ENCODE measurements at places on chromosomes 7 and 10. TPM values are rescaled to one million over a fixed set of nuclear protein-coding genes. Genes with fewer than 3 reads are reported as not detected.

DNA sequence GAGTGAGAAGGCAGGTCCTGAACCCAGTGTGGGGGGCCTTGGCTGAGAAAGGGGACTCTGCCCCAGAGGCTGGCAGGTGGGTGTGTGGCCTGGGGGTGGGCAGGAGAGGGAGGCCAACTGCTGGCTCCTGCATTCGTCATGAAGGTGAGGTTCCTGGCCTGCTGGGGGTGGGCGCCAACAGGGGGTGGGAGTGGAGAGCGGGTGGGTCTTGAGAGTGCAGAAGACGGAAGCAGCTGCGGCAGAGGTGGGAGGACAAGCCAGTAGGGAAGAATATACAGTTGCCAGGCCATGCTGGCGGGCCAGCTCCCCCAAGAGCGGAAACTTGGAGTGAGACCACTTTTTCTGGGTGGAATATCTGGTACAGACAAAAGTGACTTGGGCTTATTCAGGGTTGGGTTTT is 23.4 kb downstream of the GHRHR start:
- no peaks in the 10 kb centered on the region for H3K4me1 ChIP-seq
- H3K36me3 ChIP-seq: no peaks in the 10 kb centered on the region
- DNase-seq: no peak
- H3K27ac ChIP-seq: no peak overlapping the region

DNA sequence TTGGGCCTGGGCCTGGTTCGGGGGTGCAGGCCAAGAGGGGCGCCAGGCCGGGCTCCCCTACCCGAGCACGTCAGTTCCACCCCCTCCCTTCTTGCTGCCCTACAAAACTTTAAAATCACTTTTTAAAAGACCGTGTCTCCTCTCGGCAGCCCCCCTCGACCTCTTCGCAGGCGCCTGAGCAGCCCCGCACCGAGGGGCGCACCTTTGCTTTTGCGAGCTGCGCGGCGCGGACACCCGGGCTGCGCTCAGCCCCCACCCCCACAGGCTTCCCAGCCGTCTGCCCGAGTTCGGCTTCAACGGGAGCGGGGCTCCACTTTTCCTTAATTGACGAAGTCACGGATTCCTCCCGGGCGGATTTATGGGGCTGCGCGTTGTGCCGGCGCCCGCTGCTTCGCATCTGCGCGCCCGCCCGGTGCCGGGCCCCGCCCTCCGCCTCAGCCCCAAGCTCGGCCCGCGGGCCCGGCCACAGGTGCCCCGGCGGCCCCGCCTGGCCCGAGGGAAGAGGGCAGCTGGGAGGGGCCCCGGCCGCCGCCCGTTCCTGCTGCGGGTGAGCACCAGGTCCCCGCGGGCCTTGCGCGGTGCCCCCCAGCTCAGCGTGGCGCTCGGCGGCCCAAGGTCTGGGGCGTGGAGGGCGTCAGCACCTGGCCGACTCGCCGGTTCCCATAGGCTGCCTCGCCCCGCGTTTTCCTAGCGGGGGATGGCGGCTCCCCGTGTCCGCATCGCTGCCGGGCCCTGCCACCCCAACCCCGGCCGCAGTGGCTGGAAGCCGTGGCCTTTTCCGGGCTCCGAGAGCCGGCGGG is 10.8 kb upstream of the MNX1 start:
- H3K4me1 ChIP-seq: no peaks in the 10 kb centered on the region
- DNase-seq: no peak
- no peak overlapping the region for H3K27ac ChIP-seq
- no peak overlapping the region for H3K4me3 ChIP-seq

DNA sequence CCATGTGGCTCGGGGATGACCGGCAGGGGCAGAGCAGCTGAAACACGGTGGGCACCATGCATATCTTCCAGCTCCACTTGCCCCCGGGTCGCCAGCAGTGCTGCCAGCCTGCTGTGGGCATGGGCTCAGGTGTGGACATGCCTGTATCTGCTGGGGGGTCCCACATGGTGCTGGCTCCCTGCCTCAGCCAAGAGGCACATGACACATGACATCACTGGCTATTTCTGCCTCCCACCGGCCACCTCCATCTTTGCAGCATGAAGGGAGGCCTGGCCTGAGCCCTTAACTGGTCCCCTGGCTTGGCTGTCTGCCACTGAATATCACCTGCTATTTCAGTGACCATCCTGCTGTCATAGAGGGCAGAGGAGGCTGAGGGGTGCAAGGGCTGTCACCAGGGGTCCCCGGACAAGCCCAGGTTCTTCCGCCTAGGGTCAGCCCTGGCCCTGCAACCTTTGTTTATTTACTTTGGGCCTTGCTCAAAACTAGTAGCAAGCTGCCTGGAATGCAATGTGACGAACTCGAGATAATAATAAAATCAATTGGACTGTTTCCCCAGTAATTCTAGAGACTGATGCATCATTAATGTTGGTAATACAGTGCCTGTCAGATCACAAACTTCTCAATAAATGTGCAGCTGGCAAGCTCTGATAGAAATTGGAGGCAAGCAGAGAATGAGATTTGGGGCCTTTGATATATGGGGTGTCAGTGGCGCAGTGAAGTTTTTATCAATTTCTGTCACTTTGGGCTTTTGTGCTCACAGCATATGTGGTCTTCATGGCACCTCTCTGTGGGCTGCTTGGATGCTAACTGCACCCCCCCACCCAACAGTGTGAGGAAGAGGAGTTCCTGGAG is 28.5 kb downstream of the ZMIZ1 start:
- peak overlapping the region; percentile 15 for H3K27ac ChIP-seq
- H3K4me1 ChIP-seq: peaks cover 36% of the 10 kb centered on the region
- H3K4me3 ChIP-seq: no peak overlapping the region
- H3K27me3 ChIP-seq: no peaks in the 10 kb centered on the region

DNA sequence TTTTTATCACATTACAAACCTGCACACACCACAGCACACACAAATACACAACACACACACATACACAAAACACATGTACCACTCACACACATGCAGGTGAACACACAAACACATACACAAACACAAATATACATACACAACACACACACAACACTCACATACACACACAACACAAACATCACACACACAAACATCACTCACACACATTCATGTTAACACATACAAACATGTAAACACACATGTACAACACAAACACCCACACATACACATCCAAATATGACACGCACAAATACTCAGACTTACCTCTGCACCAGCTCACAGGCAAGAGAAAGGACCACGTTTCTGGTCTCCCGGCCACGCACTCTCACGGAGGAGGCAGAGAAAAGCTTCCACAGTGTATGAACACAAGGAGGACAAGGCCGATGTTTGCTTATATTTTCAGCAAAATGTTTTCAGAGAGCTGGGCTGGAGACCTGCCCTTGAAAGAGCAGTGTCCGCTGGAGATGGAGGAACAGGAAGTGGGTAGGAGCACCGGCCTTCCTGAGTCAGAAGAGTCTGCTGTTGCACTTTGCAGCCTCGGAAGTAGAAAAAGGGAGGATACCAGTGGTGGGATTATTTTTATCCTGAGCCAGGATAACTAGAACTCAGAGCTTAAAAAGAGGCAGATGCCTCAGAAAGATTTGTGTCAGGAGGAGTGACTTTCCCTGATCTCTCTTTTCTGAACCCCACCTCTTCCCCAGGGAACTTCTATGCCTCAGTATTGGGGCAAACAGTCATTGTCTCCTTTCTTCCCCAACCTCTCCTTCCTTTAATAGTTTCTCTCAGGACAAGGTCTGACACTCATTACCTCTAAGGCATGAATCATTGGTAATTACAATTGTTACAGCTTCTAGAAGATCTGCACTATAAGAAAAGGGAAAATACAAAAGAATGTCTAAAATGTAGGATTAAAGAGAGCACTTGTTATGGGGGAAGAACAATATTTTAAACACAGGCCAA is at the start of gene GIMAP6:
Gene GIMAP6 (minus strand): TSS at position 520 of the 999 bp plus-strand sequence. CDS start 2,243 bp downstream, outside the sequence.
- H3K4me1 ChIP-seq: no peaks in the 10 kb centered on the region
- H3K36me3 ChIP-seq: no peaks in the 10 kb centered on the region
- no peak for DNase-seq
- H3K4me3 ChIP-seq: no peak within 1 kb of the TSS

GRCh38 chr7:120370954-120371353 is 98.0 kb downstream of the KCND2 start:
- no peak for DNase-seq
- no peaks in the 10 kb centered on the region for H3K27me3 ChIP-seq
- H3K4me3 ChIP-seq: no peak overlapping the region
- no peaks in the 10 kb centered on the region for H3K36me3 ChIP-seq
- no peaks in the 10 kb centered on the region for H3K4me1 ChIP-seq

DNA sequence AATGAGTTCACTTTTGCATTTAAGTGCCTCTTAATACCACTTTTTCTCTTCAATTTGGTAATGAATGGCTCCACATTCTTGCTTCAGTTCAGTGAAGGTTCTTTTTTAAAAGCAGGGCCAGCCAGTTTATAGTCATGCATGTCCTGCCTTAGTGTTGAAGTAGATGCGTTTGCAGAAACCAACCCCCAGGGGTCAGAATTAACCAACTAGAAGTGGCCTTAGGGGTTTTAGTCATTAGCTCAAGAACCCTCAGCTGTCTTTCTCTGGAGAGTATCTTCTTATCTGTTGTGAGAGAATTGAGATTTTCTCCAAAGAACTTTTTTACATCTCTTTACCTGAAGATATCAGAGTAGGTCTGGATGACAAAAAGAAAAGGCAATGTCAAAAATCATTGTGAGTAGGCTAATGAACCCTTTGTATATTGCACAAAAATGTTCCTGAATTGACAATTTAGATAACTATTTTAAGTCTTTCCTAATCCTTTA is 82.2 kb downstream of the PIK3CG start:
- H3K4me1 ChIP-seq: no peaks in the 10 kb centered on the region
- no peaks in the 10 kb centered on the region for H3K36me3 ChIP-seq
- no peak overlapping the region for H3K4me3 ChIP-seq
- H3K27ac ChIP-seq: no peak overlapping the region
- peaks cover 18% of the 10 kb centered on the region for H3K27me3 ChIP-seq

DNA sequence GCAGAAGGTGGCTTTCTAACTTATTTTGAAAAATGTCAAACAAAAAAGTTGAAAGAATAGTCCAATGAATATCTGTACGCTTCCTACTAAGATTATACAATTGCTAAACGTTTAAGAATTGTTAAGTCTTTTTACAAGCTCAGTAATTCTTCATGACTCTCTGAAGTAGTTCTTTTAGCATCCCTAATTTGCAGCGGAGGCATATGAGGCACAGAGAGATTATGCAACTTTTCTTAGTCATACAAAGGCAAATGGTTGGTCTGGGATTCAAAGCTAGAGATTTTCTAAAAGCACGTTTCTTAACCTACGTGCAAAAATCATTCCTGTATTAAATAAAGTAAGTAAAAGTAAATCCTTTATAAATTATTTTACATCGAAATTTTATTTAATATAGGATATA is 254.2 kb downstream of the MAGI2 start:
- H3K4me3 ChIP-seq: no peak overlapping the region
- no peaks in the 10 kb centered on the region for H3K27me3 ChIP-seq
- no peaks in the 10 kb centered on the region for H3K36me3 ChIP-seq
- DNase-seq: peak; percentile 23

- no peaks in the 10 kb centered on the region for H3K4me1 ChIP-seq
- H3K27ac ChIP-seq: no peak overlapping the region
- no peak for DNase-seq
- no peaks in the 10 kb centered on the region for H3K36me3 ChIP-seq
Measured at GRCh38 chr10:75755528-75755927, 324.1 kb downstream of the LRMDA start.

GRCh38 chr10:88744002-88744401 is 15.8 kb upstream of the LIPN start:
- no peak for DNase-seq
- H3K36me3 ChIP-seq: no peaks in the 10 kb centered on the region
- no peaks in the 10 kb centered on the region for H3K4me1 ChIP-seq
- no peak overlapping the region for H3K27ac ChIP-seq
- no peaks in the 10 kb centered on the region for H3K27me3 ChIP-seq

- H3K36me3 ChIP-seq: no peaks in the 10 kb centered on the region
- no peaks in the 10 kb centered on the region for H3K4me1 ChIP-seq
- no peak for DNase-seq
- no peak overlapping the region for H3K4me3 ChIP-seq
Measured at GRCh38 chr10:123687758-123688157, 21.6 kb downstream of the GPR26 start.

GRCh38 chr7:128921866-128922440 is 11.4 kb upstream of the KCP start:
- H3K4me3 ChIP-seq: no peak overlapping the region
- H3K36me3 ChIP-seq: no peaks in the 10 kb centered on the region
- H3K27me3 ChIP-seq: peaks cover 62% of the 10 kb centered on the region

The TAF5 gene
- total RNA-seq: 4.7 TPM

The TAS2R5 gene
- total RNA-seq: not detected

The ITIH5 gene
- not detected for total RNA-seq

The PLCE1 gene
- total RNA-seq: 2.9 TPM

The COL26A1 gene
- total RNA-seq: 1.6 TPM

The LMOD2 gene
- total RNA-seq: not detected

The NEUROG3 gene
- total RNA-seq: not detected

The UNCX gene
- total RNA-seq: not detected
